ENCODE measurements at places on chromosomes 1 and 21.

- peak; percentile 85 for DNase-seq
Observed at GRCh38 chr1:40153073-40153770, 8.0 kb upstream of the RLF start.

- no peak for DNase-seq
Observed at GRCh38 chr1:78918157-78918556, 88.4 kb downstream of the ADGRL4 start.

DNA sequence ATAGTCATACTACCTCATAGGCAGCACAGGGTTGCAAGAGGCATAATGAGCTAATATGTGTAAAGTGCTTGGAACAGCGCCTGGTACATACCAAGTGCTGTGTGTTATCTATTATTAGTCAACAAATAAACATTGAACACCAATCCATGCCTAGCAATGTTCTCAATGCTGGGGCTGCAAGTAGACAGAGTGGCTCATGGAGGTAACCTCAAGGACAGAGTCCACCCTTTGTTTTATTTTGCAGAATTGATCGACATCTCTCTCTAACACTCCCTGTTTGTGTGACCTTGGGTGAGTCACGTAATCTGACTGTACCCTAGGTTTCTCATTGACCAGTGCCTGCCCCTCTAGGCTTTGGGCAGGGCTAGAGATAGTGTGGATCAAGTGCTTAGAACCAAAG lies 164.0 kb upstream of the KLHDC7A start:
- DNase-seq, result no peak

- no peak for DNase-seq
Observed at GRCh38 chr1:109252893-109253802, 3.8 kb downstream of the CELSR2 start.

DNA sequence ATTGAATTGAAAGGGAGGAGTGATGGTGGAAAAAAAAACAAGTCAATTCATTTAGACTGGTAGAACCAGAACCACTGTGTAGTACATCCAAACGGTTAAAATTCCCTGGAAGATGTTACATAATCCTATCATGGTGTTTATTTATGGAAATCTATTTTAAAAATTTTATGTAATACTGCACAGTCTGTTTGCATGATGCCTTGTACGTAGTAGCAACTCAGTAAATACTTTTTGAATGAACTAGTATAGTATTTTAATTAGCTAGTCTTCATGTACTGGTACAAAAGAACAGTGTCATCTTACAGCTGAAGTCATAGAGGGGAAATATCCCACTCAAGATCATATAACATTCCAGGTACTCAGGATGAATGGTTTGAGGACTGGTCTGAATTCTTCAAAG lies 27.0 kb upstream of the IER5 start:
- DNase-seq, result no peak

Measured in MV-4-11 (cell line).